Stimulated activated CD4-positive, alpha-beta T cell treated with anti-CD3 and anti-CD28 coated beads, Interleukin-1b, Interleukin-23, amount 100 ng/mL, for 48 hours (primary cell): ENCODE measurements at places on chromosomes 1 and 21.
A peak's percentile ranks its signal among the peaks of the same experiment; 100 is the strongest.

DNA sequence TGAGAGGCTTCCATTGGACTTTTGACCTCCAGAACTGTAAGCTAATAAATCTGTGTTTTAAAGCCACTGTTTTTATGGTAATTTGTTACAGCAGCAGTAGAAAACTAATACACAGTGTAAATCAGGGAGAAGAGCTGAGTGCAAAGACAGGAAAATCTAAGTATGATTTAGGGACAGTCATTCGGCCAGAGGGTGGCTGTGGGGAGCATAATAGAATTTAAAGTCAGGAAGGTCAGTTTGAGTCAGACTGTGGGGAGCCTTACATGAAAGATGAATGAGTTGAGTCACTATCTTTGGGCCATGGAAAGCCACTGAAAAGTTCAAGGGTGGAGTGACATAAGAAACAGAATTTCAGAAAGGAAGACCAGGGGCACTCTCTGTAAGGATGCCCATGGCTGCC lies 52.4 kb upstream of the SSX2IP start:
- DNase-seq, result peak; percentile 14

- peak; percentile 80 for DNase-seq
Measured at GRCh38 chr21:45820171-45821091, 161.1 kb upstream of the COL6A1 start.

- no peak for DNase-seq
Measured at GRCh38 chr1:230701434-230701833, 12.5 kb downstream of the AGT start.

DNA sequence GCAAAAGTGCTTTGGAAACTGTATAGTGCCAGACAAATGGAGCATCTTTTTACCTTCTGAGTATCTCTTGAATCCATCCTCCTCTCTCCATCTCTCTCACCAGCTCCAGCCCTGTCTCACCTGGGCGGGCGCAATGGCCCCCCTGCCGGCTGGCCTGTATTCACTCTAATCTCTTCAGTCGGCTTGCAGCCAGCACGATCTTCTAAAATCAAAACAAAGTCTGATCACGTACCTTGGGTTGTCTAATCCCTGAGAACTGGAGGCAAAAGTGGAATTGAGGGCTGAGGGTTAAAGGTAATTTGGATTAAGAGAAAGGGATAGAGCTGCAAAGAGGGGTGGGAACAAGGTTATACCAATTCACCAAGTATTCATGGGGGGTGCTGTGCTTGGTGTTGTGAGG lies 46.0 kb upstream of the LRRN2 start:
- no peak for DNase-seq

GRCh38 chr1:2468041-2468472 lies 8.0 kb upstream of the PLCH2 start:
- DNase-seq, result peak; percentile 13

DNA sequence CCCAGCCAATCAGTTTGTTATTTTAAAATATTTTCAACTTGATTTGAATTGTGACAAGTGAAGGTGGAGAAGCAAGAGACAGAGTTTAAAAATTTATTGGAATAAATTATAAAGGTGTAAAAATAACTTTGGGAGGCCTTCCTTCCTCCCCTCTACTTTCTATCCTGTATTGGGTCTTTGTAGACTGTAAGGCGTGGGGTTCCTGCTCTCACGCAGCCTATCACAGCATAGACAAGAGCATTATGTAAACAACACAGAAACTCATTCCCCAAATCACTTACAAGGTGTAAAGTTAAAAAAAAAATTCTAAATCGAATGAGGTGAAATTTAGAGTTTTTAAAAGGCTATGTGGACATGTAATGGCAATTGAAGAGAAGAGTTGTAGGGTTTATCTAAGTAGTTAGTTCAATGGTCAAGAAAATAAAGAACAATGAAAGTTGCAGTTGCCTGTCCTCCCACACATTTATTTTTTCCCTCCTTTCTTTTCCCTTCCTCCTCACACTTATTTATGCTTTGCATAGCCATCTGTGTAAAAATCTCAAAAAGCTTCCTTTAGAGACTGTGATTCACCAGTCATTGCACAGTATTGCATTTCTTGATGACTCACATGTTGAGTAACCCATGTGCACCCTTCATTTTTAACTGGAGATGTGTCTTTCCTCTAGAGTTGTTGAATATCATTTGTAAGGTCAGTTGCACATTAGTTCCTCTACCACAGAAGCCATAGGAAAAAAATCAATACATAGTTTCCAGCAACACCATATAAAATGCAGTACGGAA lies 242.2 kb downstream of the PTPRC start:
- no peak for DNase-seq

DNA sequence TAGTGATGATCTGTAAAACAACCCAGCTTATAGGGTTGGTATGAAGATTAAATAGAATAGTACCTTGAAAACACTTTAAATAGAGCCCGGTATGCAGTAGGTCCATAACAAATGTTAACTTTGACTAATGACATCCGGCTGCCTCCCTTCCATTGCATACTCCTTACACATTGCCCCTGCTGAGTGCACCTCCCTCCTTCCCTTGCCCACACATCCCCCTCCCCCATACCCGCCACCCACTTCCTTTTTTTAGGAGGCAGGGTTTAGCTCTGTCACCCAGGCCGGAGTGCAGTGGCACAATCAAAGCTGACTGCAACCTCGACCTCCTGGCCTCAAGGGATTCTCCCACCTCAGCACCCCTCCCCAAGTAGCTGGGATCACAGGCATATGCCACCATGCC lies 24.4 kb upstream of the ZC3H12A start:
- DNase-seq, result peak; percentile 22

- DNase-seq, result no peak
Measured at GRCh38 chr1:169768161-169768560, 26.5 kb downstream of the METTL18 start.

DNA sequence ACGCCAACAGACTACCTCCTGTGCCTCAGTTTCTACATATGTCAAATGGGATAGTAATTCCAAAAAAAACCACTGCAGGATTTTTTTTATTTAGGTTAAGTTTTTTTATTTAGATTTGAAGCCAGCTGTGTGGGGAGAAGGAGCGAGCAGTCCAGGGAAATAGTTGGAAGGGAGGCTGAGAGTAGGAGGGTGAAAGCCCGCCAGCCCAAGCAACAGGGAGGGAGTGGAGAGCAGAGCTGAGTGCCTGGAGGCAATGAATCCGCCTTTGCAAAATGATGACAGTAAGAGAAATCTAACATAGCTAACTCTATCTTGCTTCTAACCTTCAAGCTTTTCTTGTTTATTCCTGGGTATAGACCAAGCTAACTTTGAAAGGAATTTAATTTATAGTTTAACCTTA lies 15.6 kb upstream of the C1orf198 start:
- DNase-seq, result no peak

DNA sequence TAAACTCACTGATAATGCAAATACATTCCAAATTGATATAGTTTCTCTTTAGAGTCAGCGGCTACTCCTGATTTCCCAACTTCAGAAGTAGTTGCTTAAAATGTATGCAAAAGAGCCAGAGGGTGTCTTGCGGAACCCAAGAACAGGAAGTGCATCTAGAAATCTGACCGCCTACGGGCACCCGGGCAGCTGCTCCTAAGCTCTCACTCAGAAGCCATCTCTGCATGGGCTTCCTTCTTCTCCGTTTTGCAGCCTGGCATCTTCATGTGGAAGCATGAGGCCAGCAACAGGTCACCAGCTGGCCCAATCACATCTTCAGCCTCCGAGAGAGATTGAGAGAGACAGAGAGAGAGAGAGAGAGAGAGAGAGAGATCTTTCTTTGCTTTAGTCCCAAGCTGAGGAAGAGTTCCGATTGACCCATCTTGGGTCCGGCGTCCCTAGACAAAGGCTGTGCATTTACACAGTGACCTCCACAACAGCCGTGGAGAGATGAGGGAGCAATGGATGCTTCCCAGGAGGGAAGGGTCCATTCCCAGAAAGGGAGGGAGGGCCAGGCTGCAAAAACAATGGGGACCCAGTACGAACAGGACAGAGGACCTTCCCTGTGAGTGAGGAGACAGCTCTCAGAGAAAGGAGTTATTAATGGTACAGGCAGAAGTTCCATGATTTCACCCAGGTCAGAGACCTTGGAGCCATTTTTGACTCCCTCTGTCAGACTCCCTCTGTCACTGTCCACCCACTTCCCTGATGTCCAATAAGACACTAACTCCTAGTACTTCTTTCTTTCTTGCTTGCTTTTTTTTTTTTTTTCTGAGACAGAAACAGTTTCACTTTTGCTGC lies 28.2 kb upstream of the SLC30A1 start:
- DNase-seq, result peak; percentile 14

DNA sequence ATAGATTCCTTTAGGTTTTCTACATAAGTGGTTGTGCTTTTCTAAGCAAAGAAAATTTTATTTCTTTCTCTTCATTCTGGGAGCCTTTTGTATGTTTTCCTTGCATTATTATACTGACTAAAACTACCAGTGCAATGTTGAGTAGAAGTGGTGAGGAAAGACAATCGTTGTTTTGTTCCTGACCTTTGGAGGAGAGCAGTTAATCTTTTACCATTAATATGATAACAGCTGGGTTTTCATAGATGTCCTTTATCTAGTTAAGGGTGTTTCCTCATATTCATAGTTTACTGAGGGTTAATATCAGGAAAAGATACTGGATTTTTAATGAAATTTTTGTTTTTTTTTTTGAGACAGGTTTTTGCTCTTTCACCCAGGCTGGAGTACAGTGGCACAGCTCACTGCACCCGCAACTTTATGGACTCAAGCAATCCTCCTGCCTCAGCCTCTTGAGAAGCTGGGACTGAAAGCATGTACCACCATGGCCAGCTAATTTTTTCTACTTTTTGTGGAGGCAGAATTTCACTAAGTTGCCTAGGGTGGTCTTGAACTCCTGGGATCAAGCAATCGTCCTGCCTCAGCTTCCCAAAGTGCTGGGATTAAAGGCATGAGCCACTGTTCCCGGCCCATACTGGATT lies 9.0 kb upstream of the KCTD3 start:
- DNase-seq, result no peak

DNA sequence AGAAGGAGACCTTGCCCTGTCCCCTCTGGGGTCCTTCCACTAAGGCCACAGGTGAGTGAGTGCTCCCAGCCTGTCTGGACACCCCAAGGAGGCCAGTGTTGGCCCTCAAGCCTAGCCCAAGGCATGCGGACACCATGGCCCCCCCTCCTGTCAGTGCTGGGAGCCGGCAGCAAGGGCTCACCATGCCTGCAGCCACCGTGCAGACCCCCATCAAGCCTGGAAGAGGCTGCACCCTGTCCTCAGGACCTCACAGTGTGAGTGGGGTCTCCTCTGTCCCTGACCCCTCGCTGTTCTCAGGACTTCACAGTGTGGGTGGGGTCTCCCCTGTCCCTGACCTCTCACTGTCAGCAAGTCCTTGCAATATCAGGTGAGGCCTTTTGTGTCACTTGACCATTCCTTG lies 33.2 kb upstream of the PRSS38 start:
- no peak for DNase-seq

GRCh38 chr1:12407050-12407961 lies 177.5 kb downstream of the VPS13D start:
- no peak for DNase-seq

- no peak for DNase-seq
Measured at GRCh38 chr1:65921446-65921845, 128.8 kb downstream of the PDE4B start.

GRCh38 chr1:112672009-112672408 lies 2.5 kb upstream of the MOV10 start:
- no peak for DNase-seq

GRCh38 chr1:197633447-197634078 lies 141.7 kb downstream of the DENND1B start:
- DNase-seq, result no peak

DNA sequence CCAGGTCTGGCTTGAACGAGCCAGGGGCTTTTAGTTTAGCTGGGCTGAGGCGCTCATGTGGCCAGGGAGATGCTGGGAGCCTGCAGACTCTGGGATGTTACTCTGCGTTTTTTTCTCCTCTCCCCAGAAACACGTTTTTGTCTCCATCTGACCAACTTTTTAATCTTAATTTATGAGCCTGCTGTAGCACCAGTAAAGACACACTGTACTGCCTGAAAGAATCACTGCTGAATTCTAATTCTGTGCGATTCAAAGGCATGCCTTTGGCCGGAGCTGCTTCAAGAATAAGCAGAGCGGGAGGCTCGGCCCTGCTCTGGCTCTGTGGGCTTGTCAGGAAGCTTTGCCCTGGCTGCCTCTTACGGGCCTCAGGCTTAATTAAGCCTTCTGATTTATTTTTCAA lies 129.5 kb downstream of the CAMTA1 start:
- no peak for DNase-seq

- DNase-seq, result no peak
Measured at GRCh38 chr1:116706123-116706522, 38.6 kb upstream of the IGSF3 start.

DNA sequence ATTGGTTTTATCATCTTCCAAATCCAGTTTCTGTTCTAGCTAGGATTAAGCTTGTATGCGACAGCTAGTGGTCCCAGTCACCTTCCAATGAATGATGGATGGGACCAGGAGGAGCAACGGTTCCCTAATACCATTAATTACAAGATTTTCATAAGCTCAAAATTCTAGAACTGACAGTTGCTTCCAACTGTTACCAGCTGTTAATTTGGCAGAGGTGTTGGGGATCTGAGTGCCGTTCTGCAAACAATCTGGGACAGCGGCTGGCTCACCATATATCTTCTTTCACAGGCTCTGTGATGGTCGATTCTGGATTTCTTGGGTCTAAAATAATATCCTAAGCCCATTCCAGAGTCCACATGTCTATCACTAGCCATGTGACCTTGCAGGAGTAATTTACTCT lies 34.5 kb upstream of the RALGPS2 start:
- DNase-seq, result no peak

DNA sequence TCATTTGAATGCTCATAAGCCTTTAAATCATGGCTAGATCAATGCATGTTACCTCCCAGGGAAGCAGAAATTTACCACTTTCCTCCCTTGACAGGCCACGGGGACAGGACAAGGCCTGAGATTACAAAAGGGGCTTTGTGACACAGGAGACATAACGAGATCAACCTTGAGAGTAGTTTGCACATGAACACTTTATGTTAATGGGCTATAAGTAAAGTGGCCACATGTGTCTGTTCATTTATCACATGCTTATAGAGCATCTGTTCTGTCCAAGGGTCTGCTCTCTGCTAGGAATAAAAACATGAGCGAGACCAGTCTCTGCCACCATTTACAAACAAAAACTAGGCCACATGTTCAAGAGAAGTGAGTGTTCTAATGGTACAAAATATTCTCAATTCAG lies 144.1 kb upstream of the C8B start:
- no peak for DNase-seq

GRCh38 chr21:16424331-16424751 lies 694.6 kb downstream of the USP25 start:
- no peak for DNase-seq

- DNase-seq, result no peak
Measured at GRCh38 chr21:31255036-31255435, 89.0 kb downstream of the TIAM1 start.
